ENCODE measurements at places on chromosomes 5 and 9.

DNA sequence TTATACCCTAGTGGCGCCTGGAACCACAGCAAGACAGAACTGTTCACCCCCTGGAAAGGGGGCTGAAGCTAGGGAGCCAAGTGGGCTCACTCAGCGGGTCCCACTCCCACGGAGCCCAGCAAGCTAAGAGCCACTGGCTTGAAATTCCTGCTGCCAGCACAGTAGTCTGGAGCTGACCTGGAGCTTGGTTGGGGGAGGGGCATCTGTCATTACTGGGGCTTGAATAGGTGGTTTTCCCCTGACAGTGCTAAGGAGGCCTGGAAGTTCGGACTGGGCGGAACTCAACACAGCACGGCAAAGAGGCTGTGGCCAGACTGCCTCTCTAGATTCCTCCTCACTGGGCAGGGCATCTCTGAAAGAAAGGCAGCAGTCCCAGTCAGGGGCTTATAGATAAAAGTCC lies 19.5 kb downstream of the BTNL3 start:
- DNase-seq = no peak

DNA sequence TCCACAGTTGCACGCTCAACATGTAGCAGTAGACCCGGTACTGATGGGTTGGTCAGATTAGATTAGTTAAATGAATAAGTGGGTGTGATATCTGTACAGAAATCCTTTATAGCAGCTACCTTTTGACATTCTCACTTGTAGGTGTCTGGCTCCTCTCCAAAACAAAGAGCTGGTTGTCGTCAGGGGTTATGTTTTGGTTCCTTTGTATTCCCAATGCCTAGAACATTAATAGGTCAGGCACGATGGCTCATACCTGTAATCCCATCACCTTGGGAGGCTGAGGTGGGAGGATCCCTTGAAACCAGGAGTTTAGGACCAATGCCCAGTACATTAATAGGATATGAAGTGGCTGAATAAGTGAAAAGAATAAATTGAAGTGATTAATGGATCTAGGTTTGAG lies 182.1 kb downstream of the SNCAIP start:
- peak; percentile 65 for DNase-seq

- DNase-seq = no peak
Measured at GRCh38 chr9:69460012-69460411, 135.0 kb downstream of the ENTREP1 start.

DNA sequence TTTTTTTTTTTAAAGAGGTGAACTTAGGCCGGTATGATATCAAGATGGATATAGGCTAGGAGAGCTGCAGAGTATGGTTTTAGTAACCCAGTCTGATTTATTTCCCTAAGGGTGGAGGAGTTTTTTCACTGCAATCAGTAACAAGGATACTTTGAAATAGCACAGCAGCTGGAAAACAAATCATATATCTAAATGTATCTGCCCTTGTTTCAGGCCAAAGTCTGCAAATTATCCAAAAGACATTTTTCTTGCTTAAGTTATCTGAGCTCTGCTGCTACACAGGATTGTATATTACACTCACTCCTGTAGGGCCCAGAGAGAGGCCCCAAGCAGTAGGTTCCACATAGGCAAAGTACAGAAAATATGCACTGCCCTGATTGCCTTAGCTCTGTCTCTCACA lies 222.4 kb downstream of the NTRK2 start:
- DNase-seq = no peak

DNA sequence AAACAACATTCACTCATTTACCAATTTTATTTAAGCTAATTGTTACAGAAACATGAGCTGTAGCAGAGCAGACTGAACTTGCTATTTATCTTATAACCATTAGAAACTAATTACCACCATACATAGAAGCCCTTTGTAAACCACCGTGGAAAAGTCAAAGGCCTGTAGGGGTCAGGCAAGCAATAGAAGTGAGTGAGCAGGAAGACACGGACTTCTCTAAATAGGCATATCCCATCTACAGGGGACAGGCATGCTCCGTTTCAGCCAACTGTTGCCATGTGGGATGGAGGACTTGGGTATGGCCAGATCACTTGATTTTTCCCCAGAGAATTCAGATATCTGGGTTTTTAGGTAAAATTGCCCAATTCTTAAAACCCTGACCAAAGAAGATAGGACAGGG lies 44.8 kb downstream of the PRRC1 start:
- no peak for DNase-seq

GRCh38 chr5:128762661-128763306 lies 202.5 kb upstream of the SLC27A6 start:
- DNase-seq = no peak

- no peak for DNase-seq
Measured at GRCh38 chr9:130458027-130458803, 13.5 kb downstream of the ASS1 start.

DNA sequence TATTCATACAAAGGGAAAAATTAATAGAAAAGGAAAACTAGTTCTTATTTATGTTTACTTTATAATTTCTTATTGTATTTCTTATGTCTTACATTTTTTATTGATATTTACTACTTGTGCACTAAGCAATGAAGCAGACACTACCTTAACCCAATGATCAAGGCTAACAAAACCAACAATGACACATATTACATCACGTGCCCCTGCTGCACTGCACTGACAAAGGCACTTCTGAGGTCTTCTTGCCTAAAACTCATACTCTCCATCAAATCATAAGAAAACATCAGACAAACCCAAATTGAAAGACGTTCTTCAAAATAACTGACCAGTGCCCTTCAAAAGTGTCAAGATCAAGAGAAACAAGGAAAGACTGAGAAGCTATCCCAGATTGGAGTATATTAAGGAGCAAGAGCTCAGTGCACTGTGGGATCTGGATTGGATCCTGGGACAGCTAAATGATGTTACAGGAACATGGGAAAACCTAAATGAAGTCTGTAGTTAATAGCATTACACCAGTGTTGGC lies 230.9 kb downstream of the AUH start:
- DNase-seq = no peak
